ENCODE measurements at places on chromosomes 4 and X. TPM values are rescaled to one million over a fixed set of nuclear protein-coding genes. Genes with fewer than 3 reads are reported as not detected.

GRCh38 chr4:1604706-1605205 lies 79.4 kb downstream of the FAM53A start:
- DNase-seq: no peak
- no peaks in the 10 kb centered on the region for H3K36me3 ChIP-seq
- no peak overlapping the region for H3K4me3 ChIP-seq

ENOPH1 gene
- total RNA-seq: 28.0 TPM

GRCh38 chrX:148070504-148070877 lies 89.4 kb downstream of the FMR1NB start:
- no peak for DNase-seq
- no peaks in the 10 kb centered on the region for H3K4me1 ChIP-seq
- no peak overlapping the region for H3K27ac ChIP-seq
- H3K36me3 ChIP-seq: no peaks in the 10 kb centered on the region
- H3K27me3 ChIP-seq: no peaks in the 10 kb centered on the region
- H3K4me3 ChIP-seq: no peak overlapping the region

GRCh38 chr4:168241953-168242352 lies 76.6 kb downstream of the DDX60 start:
- no peaks in the 10 kb centered on the region for H3K27me3 ChIP-seq
- H3K36me3 ChIP-seq: peaks cover 54% of the 10 kb centered on the region
- no peak for DNase-seq
- no peaks in the 10 kb centered on the region for H3K4me1 ChIP-seq
- H3K27ac ChIP-seq: no peak overlapping the region

MAGEA4 gene
- not detected for total RNA-seq

DNA sequence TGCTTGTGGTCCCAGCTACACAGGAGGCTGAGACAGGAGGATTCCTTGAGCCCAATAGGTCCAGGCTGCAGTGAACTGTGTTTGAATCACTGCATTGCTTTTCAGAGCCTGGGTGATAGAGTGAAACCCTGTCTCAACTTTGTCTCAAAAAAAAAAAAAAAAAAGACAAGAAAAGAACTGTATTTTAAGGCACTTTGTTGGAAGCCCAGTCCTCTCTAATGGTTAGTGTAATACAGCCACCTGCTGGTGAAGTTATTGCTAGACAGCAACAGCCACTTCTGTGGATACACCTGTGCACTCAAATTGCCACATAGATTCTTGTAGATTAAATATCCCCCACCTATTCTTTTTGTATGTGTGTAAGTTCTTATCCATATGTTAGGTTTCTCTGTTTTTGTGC lies 10.1 kb upstream of the FGG start:
- H3K27me3 ChIP-seq: peaks cover 22% of the 10 kb centered on the region
- no peak for DNase-seq
- no peak overlapping the region for H3K27ac ChIP-seq
- peaks cover 12% of the 10 kb centered on the region for H3K4me1 ChIP-seq

DNA sequence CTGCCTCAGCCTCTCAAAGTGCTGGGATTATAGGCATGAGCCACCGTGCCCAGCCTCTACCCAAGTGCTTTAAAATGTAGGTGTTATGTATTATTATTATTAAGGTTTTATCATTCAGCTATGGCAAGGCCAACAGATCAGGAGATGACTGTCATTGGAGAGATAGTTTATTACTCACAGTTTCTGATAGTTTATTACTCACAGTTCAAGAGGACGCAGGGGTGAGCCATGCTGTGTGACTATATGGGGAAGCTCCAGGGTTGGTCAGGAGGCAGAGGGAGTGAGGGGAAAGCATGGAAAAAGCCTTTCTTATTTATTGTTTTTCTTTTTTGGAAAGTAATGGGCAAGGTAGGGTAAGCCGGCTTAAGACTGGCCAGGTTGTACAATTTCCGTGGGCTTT lies 25.4 kb upstream of the ARSD start:
- DNase-seq: no peak
- no peaks in the 10 kb centered on the region for H3K27me3 ChIP-seq
- H3K36me3 ChIP-seq: peaks cover 51% of the 10 kb centered on the region
- H3K4me3 ChIP-seq: no peak overlapping the region
- H3K27ac ChIP-seq: no peak overlapping the region

DNA sequence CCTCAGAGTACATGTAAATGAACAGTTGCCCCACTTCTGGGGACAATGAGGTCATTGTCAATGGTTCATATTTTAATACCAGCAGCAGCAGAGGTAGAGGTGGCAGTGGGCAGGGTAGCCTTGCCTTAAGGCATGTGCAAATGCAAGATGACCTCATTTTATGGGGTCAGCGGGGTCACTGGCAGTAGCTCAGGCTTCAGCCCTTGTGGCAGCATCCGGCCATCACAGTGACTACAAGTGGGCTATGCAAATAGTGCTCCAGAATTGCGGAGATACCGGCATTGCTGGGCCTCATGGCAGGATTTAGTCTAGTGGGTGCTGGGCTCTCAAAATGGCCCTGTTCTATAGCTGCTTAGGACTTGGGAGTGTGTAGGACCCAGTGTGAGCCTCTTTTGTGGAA lies 144.7 kb downstream of the FAM47A start:
- H3K27ac ChIP-seq: no peak overlapping the region
- no peaks in the 10 kb centered on the region for H3K36me3 ChIP-seq
- no peaks in the 10 kb centered on the region for H3K27me3 ChIP-seq
- H3K4me3 ChIP-seq: no peak overlapping the region
- H3K4me1 ChIP-seq: no peaks in the 10 kb centered on the region

DNA sequence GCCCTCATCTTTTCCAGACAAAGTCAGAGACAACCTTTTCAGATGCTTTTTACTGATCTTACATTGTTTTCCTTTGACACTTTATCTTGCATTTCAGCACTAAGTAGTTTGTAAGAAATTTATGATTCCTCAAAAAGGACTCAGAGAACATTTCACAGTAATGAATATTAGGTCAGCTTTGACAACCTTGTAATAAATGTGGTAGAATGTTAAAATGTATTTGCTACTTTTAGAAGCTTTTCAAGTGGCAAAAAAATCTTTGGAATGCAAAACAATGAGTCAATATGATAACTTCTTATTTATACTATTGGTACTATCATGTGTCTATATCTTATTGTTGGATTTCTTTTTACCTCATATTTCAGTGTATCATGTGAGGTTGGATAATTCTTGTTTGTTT lies 146.2 kb upstream of the FAT4 start:
- no peak overlapping the region for H3K4me3 ChIP-seq
- peaks cover 5% of the 10 kb centered on the region for H3K4me1 ChIP-seq
- H3K27me3 ChIP-seq: no peaks in the 10 kb centered on the region
- H3K27ac ChIP-seq: no peak overlapping the region
- no peak for DNase-seq

Data from mesothelial cell of epicardium (in vitro differentiated cells).